ENCODE measurements at places on chromosomes 12 and 14.

DNA sequence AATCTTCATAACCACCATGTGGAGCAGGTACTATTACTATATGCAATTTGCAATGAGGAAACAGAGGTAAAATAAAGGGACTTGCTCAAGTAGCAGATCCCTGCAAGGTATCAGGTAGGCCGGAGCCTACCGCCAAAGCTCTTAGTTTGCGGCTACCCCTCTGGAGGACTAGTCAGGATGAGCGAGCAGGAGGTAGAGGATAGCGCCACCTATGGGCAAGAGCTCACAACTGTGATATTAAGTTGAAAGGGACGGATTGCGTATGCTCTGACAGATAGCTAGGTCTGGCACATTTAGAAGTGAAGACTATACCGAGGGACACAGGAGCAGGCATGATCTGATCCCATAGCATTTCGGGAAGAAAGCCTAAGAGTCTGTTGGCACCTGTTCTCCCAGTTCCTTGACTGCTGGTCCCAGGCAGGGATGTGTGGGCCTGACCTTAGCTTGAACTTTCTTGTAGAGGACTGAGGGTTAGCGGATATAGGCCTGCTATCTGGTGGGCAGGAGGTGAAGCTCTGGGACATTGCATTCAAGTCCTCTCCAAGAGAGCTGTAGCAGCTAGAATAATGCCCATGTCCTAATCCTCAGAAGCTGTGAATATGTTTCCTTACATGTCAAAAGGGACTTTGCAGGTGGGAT, 48.0 kb downstream of the SLC17A8 start:
- no peak overlapping the region for H3K4me3 ChIP-seq
- H3K27ac ChIP-seq: no peak overlapping the region
- DNase-seq: peak; percentile 87
- H3K4me1 ChIP-seq: peaks cover 17% of the 10 kb centered on the region
- H3K36me3 ChIP-seq: no peaks in the 10 kb centered on the region

DNA sequence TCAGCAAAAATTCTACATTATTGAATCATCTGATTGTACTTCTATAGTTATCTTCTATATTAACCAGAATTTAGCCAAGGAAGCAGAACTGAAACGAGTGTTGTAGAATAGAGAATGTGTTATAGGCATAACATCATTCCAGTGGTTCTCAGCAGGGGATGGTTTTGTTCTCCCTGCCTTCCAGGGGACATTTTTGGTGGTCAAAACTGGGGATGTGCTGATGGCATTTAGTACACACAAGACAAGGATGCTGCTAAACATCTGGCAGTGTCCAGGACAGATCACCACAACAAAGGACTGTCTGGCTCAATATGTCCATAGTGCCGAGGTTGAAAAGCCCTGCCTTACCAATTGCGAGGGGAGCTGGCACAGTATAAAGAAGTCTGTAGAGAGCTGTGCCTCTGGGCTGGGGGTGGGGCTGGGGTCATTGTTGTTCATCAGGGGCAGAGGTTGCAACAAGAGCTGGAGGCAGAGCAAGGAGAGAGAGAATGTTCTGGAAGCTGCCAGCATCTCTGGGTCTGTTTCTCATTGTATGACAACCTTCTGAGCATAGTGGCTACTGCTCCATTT, 1472.8 kb downstream of the AACS start:
- no peak for DNase-seq
- peaks cover 75% of the 10 kb centered on the region for H3K36me3 ChIP-seq
- H3K4me3 ChIP-seq: no peak overlapping the region

DNA sequence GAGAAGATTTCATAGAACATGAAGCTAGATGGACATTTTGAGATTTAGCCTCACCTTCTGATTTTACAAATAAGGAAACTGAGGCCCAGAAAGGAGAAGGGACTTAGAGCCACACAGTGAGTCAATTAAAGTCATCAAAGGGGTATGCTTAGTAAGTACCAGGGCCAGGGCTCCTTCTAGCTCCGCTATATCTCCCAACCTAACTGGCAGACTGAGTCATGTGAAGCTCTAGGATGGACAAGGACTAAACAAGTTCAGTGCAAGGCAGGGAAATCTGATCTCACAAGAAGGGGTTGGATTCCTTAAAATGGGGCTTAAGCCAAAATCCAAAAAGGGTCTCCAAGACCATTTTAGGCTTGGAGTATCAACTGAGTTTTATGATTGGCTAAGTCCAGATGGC, 215.8 kb downstream of the PHLDA1 start:
- no peak overlapping the region for H3K27ac ChIP-seq
- H3K27me3 ChIP-seq: peaks cover 4% of the 10 kb centered on the region
- H3K4me1 ChIP-seq: peaks cover 58% of the 10 kb centered on the region
- no peak overlapping the region for H3K4me3 ChIP-seq
- no peak for DNase-seq
- no peaks in the 10 kb centered on the region for H3K36me3 ChIP-seq

DNA sequence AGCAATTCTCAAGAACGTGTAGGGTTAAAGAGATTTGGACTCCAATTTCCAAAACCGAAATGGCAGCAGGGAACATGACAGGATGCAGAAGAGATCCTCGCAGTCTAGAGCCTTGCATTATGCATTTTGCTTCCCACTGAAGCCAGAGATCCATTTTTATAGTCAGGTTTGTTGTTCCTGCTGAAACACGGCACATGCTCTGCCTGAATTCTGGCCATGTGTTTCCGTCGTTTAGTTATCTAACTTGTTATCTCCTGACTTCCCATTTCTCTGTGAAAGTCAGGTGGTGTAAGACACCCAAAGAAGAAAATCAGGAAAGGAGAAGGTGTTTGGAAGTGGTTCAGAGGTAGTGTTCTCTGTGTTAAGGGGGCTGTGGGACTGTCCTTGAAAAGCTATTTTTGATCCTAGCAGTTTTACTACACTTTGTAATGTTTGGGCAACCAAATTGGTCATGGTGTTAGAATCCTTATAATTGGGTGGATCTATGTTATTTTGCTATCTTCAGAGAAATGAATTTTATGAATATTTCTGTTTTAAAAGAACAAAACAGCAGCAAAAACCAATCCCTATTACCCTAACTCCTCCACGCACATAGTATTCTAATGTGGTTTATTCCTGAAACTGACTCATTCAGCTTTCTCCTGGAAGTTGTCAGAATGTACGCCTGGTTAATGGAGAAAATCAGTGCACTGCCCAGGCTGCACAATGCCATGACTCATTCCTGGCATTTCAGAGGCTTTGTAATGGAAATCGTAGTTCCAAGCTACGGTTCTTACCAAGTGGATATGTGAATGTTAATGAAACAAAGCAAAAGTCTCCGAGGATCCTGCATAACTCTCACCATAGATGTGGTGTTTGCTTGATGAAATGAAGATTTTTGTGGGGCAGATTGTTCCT, 110.1 kb downstream of the SAMD4A start:
- H3K27ac ChIP-seq: peak overlapping the region; percentile 99
- H3K4me1 ChIP-seq: peaks cover 64% of the 10 kb centered on the region
- no peaks in the 10 kb centered on the region for H3K36me3 ChIP-seq
- peak overlapping the region; percentile 26 for H3K4me3 ChIP-seq
- no peaks in the 10 kb centered on the region for H3K27me3 ChIP-seq

DNA sequence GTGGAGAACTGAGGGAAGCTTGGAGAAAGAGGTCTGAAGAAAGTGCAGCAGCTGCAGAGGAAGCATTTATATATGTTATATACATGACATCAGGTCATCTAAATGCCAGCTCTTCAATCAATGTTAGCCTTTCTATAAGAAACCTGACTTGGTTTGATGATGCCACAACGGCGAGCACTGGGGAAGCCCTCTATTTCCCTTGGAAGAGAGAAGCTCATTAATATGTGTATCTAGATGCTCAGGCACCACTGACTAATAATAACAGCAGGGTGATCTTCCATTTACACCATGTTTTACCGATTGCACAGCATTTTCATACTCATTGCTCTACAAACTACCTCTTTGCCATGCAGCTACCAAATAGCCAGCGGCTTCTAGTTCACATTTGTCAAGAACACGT, 811 bp downstream of the ACYP1 start:
- H3K27me3 ChIP-seq: no peaks in the 10 kb centered on the region
- H3K4me1 ChIP-seq: peaks cover 15% of the 10 kb centered on the region
- peaks cover 28% of the 10 kb centered on the region for H3K36me3 ChIP-seq
- H3K4me3 ChIP-seq: peak overlapping the region; percentile 96
- no peak overlapping the region for H3K27ac ChIP-seq
- no peak for DNase-seq

DNA sequence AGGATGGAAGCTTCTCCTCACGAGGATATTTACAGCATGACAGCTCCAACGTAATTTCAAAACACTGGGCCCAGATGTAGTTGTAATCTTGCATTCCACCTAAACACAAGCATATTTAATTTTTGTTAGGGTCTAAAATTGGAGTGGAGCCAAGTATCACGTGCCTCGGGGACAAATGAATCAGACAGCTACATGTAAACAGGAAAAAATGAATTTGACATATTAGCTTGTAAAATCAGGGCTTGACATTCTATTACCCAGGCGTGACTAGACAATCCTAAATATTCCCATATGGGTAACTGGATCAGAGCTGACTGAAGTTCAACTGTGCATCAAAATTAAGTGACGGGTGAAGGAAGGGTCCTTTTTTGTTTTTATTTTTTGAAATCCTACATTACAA, 59.0 kb downstream of the MDM2 start:
- no peaks in the 10 kb centered on the region for H3K27me3 ChIP-seq
- no peak for DNase-seq
- no peak overlapping the region for H3K27ac ChIP-seq
- H3K36me3 ChIP-seq: no peaks in the 10 kb centered on the region

DNA sequence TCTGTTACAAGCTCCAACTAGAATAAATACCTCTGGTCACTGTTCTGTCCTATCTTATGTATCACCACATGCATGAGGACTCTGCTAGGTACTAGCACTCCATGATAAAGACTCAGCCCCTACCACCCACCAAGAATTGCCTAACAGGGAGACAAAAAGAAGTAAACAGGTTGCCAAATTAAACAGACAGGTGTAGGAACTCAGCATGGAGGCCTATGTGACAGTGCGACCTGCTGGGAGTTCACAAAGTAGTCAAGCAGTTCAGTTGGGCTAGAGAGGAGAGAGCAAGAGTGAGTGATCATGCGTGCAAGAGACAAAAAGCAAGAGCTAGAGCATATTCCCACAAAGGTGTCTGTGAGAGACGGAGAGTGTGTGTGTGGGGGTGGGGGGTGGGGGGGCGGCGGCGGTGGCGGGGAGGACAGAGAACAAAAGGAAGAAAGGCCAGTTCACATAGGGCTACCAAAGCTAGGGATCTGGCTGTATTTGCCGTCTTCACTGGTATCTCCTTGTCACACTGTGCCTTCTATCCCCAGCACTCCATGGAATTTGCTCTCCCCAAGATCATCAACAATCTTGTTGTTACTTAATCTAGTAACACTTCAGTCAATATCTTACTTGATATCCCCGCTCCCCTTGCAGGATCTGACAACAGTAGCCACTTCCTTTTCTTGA, 81.2 kb downstream of the SPPL3 start:
- peak; percentile 39 for DNase-seq
- H3K4me3 ChIP-seq: no peak overlapping the region
- no peaks in the 10 kb centered on the region for H3K36me3 ChIP-seq
- peaks cover 27% of the 10 kb centered on the region for H3K4me1 ChIP-seq
- H3K27me3 ChIP-seq: no peaks in the 10 kb centered on the region

- no peak overlapping the region for H3K27ac ChIP-seq
- H3K36me3 ChIP-seq: no peaks in the 10 kb centered on the region
- no peak overlapping the region for H3K4me3 ChIP-seq
Observed at GRCh38 chr12:92552412-92553108, 150.2 kb upstream of the PLEKHG7 start.

DNA sequence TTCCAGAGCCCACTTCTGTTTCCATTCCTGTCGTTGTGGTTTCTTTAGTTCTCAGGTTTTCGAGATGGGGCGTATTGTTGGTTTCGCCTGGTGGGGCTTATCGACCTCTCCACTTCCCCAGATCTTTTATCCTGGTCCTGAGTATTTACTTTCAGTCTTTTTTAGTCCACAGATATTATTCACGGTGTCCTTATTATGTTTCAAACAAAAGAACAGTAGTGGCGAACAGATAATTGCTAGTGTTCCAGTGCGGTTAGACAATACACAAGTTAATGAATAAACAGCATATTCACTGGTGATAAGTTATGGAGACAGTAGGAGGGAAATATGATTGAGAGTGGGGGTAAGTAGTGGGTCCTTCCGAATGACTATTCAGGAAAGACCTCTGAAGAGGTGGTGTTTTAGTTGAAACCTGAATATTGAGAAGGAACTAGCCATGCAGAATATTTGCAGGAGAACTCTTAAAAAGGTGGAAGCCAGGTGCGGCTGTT, 668 bp downstream of the TMEM260 start:
- no peaks in the 10 kb centered on the region for H3K36me3 ChIP-seq
- H3K27ac ChIP-seq: peak overlapping the region; percentile 57
- H3K4me1 ChIP-seq: peaks cover 11% of the 10 kb centered on the region

DNA sequence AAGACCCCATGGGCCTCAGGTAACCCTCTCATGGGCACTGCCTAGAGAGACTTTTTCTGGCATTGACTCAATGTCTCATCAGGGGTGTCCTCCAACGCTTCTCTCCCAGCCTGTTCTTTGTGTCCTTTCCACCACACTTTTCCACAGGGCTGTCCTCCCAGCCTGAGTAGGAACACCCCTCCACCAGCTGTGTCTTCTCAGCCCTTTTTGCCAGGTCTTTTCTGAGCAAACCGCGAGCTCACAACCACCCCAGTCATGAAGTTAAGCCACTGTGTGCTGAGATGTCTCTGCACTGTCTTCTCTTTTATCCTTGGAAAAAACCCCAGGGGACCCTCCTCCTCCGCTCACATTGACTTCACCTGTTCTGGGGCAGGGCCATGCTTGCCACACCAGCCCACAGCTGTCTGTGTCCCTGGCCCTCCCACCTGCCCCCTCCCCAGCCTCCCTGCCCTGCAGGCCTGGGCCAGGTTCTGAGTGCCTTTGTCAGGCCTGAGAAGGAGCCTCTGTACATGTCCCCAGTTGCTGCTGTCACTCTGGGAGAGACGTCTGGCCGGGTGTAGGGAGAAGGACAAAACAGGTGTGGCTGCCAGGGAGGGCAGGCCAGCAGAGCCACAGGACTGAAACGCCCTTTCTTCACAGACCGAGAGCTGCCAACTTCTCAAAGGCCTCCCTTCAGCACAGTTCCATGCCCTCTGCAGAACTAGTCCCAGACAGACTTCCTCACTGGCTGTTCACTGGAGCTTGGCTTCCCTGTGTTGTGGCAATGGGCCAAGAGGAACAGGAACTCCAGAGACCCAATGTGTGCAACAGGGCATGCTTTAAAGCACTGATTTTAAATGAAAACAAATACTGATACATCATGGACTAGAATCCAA, 50.5 kb upstream of the PNMA1 start:
- peaks cover 17% of the 10 kb centered on the region for H3K27me3 ChIP-seq
- H3K4me3 ChIP-seq: no peak overlapping the region
- DNase-seq: no peak
- no peaks in the 10 kb centered on the region for H3K36me3 ChIP-seq
